ENCODE measurements at places on chromosomes 3 and 15.

DNA sequence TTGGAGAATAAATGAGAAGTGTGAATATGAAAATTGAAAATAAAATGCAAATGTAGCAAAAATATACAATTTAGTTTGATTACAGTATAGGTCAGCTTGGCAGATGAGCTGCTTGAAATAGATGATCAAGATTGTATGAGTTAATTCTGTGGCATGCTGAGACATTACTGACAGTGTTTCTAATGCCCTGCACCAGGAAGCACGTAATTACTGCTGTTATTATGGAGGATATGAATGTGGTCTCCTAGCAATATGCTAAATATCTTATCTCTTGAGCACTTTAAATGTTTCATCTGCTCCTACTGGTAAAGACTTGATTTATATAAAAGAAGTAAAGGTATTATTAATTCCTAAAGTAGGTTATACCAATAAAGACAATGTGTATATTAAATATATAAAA lies 1015.5 kb downstream of the PLOD2 start:
- DNase-seq = no peak

DNA sequence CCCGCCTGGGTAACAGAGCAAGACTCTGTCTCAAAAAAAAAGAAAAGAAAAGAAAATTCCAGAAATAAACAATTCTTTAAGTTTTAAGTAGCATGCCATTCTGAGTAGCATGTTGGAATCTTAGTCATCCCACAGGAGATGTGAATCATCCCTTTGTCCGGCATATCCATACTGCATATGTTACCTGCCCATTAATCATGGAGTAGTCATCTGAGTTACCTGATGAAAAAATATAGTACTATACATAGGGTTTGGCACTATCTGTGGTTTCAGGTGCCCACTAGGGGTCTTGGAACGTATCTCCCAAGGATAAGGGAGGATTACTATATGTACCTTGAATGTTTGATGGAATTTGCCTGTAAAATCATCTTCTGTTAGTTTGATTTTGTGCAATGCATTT lies 6.3 kb upstream of the CCR4 start:
- no peak for DNase-seq

DNA sequence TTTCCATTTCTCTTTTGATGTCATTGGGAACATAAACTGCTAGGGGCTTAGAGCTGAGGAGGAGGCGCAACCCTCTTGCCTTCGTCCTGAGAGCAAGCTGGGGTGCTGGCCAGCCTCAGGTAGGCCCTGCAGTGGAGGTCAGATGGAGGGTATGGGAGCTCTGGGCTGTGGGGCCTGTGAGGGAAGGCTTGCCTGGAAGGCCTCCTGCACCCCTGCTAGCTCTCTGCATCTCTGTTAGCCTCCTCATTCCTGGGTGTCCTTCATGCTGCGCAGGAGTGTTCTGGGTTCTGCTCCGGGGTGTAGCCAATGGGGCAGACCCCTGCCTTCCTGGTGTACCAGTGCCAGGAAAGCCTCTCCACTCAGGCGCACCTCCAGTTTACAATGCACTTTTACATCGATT lies 11.8 kb downstream of the GP5 start:
- DNase-seq = no peak

DNA sequence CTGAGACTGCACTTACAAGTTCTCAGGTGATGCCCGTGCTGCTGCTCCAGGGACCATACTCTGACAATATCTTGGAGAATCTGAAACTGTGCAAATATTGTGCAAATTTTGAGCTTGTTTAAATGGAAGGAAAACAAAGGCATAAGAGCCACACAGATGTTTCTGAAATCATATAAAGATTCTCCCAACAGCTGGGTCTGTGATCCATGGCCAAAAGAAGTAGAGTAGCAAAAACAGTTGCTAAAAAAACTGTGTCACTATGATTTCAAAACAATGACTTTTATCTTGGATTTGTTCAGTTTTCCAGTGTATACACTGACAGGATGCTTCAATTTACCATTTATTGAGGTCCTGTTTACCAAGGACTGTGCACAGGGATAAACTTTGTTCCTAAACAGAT lies 25.3 kb downstream of the NPTN start:
- no peak for DNase-seq

DNA sequence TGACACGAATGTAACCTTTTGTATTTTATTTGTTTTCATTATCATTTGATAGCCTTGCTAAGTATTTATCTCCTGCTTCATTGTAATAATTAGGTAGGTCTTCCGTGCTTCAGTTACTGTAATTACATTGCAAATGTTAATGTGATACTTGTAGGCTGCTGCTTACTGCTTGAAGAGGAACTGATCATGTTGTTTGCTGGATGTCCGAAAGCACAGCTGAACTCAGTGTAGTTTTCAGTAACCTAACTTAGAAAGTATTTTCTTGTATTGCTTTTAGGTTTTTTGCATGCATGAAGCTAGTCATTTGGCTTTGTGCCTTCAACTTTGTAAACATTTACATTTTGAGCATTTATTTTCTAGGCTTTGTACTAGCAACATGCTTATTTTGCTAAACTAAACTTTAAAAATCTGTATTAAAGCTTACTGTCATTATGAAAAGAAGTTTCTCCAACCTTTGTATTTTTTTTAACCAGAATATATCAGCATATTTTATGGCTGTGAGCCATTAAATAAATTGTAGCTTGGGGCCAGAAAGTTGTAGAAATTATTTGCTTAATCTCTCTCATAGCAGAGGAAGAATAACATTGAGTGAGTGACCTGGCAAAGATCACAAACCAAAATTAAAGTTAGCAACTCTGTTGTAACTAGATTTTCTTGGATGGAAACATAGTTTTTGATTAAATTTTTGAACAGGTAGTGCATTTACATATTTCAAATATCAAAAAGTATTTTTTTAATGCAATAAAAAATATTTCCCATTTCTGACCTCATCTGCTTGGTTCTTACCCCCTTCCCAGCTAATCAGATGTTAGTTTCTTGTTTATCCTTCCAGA lies 30.7 kb downstream of the SACM1L start:
- DNase-seq = no peak

DNA sequence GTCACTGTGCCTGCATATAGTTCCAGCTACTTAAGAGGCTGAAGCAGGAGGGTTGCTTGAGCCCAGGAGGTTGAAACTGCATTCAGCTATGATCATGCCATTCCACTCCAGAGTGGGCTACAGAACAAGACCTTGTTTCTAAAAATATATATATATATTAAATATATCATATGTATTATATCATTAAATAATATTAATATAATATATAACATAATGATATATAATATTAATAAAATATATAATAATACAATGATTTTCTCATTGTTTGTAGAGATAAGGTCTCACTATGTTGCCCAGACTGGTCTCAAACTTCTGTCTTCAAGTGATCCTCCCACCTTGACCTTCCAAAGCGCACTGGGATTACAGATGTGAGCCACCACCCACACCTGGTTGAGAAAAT lies 101.8 kb downstream of the NAALADL2 start:
- no peak for DNase-seq

- no peak for DNase-seq
Measured at GRCh38 chr3:126151562-126152302, 28.7 kb downstream of the ALDH1L1 start.

DNA sequence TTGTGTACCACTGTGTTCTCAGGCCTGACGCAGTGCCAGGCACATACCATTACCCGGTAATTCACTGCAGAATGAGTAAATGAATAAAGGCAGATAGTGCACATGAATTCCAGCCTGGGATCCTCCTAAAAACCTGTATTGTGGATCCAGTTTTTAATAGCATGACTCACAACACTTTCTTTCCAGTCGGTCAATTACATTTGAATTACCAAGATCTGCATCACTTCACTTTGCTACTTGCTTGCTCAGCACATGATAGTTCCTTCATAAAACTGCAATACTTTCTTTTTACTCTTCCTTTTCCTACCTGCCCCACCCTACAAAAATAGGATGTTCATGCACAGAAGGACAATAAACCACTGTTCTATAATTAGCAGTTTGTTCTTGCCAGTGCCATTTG lies 553.8 kb downstream of the MAGI1 start:
- DNase-seq = no peak

DNA sequence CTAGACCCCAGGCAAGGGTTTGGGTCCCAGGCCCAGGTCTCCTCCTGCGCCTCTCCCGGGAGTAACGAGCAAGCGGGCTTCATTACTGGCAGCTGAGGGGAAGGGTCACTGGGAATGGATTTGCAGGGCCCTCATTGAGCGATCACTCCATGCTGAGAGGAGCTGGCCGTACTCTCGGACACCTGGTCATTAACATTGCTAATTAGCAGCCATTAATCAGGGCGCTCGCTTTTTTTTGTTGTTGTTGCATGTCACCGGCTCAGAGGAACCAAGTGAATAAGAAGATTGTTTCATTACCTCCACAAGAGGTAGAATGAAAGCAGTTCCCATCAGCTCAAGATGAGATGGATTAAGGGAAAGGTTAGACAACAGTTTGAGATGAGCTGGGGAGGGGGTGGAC lies 293.0 kb upstream of the ATP11B start:
- DNase-seq = no peak

- DNase-seq = peak; percentile 38
Measured at GRCh38 chr3:32391643-32392535, at the start of gene CMTM7. CMTM7 (plus strand) TSS chr3:32391853; CDS start chr3:32391907, 54 bp downstream.

DNA sequence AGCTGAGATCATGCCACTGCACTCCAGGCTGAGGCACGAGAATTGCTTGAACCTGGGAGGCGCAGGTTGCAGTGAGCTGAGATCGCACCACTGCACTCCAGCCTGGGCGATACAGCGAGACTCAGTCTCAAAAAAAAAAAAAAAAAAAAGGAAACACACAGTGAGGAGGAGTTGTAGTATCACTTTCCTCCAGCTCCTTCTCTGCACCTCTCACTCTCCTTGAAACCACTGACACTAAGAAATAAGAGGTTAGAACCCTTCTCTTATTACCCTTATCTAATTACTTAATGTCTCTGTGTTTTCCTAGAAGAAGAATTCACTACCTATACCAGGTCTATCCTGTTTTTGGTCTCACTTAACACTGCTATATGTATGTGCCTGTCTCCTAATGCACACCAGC lies 31.7 kb downstream of the RAB27A start:
- no peak for DNase-seq

DNA sequence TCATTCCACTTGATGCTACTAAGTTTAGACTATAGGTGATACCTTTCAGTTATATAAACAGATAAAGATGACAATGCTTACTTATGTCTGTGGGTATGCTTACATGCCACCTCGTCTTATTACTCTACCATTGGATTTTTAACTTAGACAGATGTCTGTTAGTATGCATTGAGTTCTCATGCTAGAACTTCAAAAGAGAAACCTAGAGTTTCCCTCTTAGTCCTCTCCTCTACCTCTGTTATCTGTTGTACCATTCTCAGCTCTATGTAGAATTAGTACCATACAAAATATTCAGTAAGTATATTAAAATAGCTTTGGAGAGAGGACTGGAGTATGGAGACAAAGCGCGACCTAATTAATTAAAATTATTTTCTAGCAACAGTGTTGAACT lies 111.3 kb downstream of the BBX start:
- DNase-seq = no peak

DNA sequence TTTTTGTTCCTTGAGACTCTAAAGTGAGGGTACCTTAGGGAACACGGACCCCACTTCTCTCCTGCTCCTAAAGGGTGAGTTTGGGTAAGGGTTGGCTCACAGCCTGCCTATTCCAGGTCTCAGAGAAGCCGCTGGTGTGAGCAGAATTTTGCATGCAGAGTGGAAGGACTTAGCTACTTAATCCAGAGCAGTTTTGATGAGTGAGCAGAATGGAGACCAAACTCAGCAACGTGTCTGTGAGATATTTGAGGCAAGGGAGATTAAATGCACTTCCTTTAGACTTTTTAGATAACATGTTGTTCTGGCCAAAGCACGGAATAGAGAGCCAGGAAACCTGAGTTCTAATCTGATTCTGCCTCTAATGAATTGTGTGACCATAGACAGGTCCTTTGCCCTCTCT lies 5.1 kb downstream of the SLC24A1 start:
- no peak for DNase-seq

- no peak for DNase-seq
Measured at GRCh38 chr15:79595306-79595705, 163.2 kb downstream of the MINAR1 start.

- no peak for DNase-seq
Measured at GRCh38 chr3:152497457-152497856, 228.7 kb downstream of the MBNL1 start.

DNA sequence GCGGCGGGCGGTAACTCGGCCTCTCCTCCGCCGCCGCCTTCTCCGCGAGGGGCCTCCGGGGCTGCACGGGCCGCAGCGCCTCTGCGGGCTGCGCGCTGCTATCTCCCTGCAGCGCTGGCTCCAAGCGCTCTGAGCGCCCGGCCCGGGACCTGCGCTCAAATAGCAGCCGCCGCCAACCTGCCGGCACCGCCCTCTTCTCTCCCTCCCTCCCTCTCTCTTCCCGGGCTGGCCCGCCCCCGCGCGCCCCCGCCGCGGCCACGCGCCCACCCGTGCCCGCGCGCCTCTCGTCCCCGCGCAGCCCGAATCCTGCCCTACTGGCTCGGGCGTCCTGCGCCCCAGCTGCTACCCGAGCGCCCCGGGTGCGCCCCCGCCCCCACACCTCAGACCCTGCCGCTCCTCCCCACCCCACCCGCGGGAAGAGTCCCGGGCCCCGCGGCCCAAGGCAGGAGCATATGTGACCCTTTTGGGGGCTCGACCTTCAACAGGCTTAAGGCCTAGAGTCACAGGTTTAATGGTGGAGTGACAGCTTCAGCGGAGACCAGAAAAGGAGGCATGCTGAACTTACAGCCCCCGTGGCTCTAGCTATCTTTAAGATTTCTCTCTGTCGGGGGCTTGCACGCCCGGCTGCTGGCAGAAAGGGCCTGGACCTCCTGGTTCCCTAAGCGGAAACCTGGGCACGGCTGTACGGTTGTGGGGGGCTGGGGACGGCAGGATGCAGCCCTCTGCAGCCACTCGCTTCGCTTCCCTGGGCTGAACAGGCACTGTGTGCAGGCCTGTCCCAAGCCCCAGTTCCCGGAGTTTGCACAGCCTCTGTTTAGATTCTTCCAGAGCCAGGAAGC lies at the start of gene CACNA2D2:
Gene CACNA2D2 (minus strand): TSS at position 131 of the 839 bp plus-strand sequence. CDS start 211 bp downstream, outside the sequence.
- DNase-seq = peak; percentile 74

DNA sequence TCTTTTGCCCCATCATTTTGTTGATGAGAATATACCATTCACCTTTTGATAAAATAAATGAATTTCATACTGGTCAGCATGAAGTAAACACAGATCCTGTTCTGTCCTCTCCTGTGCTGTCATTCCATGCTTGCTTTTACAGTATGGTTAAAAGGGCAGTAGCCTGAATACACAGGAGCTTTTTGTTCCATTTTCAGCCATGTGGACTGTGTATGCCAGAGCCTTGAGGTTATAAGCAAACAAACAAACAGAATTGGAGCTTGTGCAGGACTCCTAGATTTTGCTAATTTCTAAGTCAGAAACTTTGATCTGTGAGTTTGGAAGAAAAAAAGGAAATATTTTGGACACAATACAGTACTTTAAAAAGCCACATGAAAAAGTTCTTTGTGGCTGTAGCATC lies 91.9 kb downstream of the LRRC28 start:
- no peak for DNase-seq

DNA sequence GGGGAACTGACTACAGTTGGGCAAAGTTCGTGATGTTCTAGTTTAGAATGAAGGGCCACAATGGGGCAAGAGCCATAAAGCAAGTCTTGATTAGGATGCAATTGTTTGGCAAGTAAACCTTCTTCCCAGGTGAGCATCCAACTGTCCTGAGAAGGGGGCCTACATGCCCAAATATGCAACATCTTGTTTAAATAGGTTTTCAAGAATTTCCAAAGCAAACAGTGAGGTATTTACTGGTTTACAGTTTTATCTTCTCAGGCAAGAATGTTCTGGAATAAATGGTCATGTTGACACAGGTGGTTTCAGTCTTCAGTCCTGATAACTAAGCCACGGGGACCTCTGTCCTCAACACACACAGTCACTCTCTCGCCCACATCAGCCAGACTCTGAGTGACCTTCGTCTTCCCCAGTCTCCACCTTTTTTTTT lies 90.3 kb upstream of the FAM174B start:
- DNase-seq = no peak

- no peak for DNase-seq
Measured at GRCh38 chr3:32440611-32441350, 49.1 kb downstream of the CMTM7 start.

Measured in germinal center (tissue), 1 donor.